ENCODE measurements at places on chromosomes 11 and 22.
A peak's percentile ranks its signal among the peaks of the same experiment; 100 is the strongest.

DNA sequence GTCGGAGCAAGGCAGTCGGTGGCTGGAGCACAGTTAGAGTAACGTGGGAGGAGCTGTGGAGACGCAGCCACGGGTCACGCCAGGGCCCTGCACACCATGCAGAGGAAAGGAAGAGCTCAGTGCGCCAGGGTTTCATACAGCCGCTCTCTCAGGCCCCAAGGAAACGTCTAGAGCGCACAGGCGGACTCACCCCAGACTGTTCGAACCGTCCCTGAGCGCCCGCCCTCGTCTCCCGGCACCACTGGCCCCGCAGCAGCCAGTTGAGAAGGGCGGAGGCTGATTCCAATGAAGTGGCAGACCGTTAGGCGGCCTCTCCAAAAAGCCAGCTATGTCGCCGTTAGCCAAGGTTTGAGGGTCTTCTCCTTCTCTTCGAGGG lies 483 bp upstream of the HYLS1 start:
- peak; percentile 12 for DNase-seq

GRCh38 chr11:43649921-43650320 lies 30.6 kb upstream of the HSD17B12 start:
- no peak for DNase-seq

- no peak for DNase-seq
Measured at GRCh38 chr22:47997052-47997590, 1234.7 kb downstream of the TBC1D22A start.

GRCh38 chr11:7563281-7563680 lies 49.5 kb downstream of the PPFIBP2 start:
- no peak for DNase-seq

DNA sequence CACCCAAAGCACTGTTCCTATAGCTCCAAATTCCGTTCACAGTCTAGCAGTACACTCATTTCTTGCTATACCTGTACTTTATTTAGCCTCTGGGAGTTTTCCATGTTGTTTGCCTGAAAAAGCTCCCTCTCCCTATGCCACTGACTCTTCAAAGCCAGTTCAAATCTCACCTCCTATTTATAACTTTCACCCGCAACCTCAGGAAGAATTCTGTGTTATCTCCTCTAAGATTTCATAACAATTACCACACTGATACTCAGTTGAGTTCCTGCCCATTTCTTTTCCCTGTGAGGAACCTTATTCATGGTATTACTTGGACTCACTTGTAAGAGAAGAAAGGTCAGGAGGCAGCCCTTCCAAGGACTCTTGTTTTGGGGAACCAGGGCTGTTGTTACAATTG lies 25.2 kb downstream of the GDPD4 start:
- no peak for DNase-seq

GRCh38 chr22:40194656-40195055 lies 16.9 kb downstream of the TNRC6B start:
- DNase-seq: no peak
